ENCODE measurements at places on chromosomes 13 and 19. TPM values are rescaled to one million over a fixed set of nuclear protein-coding genes. Genes with fewer than 3 reads are reported as not detected.

- DNase-seq = no peak
Observed at GRCh38 chr13:61770681-61771080, 355.0 kb upstream of the PCDH20 start.

The LHFPL6 gene
- total RNA-seq = 19.0 TPM

DNA sequence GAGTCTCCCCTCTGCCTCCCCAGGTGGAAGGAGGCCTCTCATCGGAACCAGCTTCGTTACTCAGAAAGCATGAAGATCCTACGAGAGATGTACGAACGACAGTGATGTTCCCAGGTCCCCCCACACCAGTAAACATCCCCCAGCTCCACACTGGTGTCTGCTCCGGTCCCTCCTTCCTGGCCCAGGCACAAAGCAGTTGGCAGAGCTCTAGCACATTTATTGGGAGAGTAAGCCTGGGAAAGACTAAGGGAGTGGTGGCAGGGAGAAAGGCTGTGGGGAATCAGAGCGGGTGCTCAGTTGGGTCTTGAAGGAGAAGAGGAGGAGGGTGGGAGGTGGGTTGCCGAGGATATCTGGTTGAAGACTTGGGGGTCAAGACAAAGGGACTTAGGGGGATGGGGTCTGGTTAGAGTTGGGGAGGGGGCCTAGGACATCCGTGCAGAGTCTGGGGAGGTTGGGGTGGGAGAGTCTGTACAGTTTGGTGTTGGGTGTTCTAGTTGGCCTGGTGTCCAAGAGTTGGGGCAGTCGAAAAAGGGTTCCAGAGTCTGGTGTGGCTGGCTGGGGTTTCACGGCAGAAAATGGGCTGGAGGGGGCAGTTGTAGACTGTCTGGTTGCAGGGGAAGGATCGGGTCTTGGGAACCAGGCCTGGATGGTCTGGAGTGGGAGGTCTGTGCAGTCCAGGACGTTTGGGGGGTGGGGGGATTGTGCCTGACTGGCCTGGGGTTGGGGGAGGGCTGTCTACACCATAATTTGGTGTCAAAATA lies 2.3 kb downstream of the HSPB6 start:
- no peak for DNase-seq

GRCh38 chr13:49841964-49842363 lies 49.5 kb upstream of the KPNA3 start:
- DNase-seq = no peak

The MCF2L gene
- total RNA-seq = 30.9 TPM

GRCh38 chr19:4043401-4043800 lies 23.3 kb downstream of the ZBTB7A start:
- no peak for DNase-seq

The ZNF208 gene
- not detected for total RNA-seq

GRCh38 chr13:101942535-101943157 lies 459.2 kb downstream of the FGF14 start:
- DNase-seq = no peak

GRCh38 chr19:6956573-6956972 lies 64.7 kb downstream of the MBD3L2B start:
- DNase-seq = no peak

- DNase-seq = no peak
Observed at GRCh38 chr13:35332134-35332533, 144.4 kb downstream of the MAB21L1 start.

- no peak for DNase-seq
Observed at GRCh38 chr13:49897713-49898112, 38.4 kb downstream of the SPRYD7 start.

DNA sequence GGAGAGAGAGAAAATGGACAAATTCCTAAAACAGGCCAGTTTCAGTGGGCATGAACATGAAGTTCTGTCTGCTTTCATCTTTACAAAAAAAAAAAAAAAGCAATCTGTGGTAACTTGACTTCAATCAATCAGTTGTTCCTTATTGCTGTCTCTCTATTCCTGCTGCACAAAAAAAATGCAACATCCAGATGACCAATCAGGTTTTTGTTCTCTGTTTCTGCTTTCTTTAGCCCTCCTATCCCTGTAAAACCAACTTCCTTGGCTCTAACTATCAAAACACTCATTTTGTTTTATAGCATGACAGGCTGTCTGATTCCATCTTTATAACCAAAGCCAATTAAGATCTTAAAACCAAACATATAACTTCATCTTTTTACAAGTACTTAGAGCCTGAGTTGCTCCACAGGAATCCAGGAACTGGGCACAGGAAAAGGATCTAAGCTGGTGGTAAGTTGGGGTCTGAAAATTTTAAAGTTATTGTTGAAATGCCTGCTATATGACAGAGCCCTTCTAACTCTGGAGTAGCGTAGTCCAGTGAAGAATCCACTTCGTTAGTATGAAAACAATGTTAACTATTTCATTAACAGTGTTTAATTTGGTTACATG lies at the start of gene FPR3:
Gene FPR3 (plus strand): TSS at position 273 of the 606 bp plus-strand sequence. CDS start 28,592 bp downstream, outside the sequence.
- DNase-seq = no peak

The TTC9B gene
- total RNA-seq = not detected

The SDHAF1 gene
- total RNA-seq = 12.0 TPM

GRCh38 chr13:45786293-45786920 lies 65.1 kb downstream of the SIAH3 start:
- DNase-seq = no peak

GRCh38 chr19:4722671-4723594 lies 709 bp downstream of the DPP9 start:
- no peak for DNase-seq

DNA sequence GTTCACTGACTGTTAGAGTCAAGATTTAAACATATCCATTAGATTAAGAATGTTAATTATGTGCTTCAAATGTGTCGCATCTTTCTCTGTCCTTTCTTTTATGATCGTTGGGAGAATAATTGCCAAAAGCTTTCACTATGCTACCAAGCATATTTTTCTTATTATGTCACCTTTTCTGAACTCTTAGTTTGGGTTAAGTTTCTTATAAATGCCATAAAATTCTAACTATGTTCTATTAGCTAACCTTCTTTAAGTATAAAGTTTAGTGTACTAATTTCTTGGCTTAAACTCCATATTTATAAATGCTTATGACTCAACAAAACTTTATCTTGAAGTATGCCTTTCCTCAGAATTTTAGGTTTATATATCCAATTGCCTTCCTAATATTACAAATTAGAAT lies 1759.4 kb downstream of the PCDH9 start:
- no peak for DNase-seq

- no peak for DNase-seq
Observed at GRCh38 chr13:48094404-48094780, 512 bp downstream of the MED4 start.

The ATP4A gene
- total RNA-seq = 0.22 TPM

- no peak for DNase-seq
Observed at GRCh38 chr19:3335431-3336350, 30.7 kb upstream of the NFIC start.

The CNN1 gene
- 29.6 TPM for total RNA-seq

DNA sequence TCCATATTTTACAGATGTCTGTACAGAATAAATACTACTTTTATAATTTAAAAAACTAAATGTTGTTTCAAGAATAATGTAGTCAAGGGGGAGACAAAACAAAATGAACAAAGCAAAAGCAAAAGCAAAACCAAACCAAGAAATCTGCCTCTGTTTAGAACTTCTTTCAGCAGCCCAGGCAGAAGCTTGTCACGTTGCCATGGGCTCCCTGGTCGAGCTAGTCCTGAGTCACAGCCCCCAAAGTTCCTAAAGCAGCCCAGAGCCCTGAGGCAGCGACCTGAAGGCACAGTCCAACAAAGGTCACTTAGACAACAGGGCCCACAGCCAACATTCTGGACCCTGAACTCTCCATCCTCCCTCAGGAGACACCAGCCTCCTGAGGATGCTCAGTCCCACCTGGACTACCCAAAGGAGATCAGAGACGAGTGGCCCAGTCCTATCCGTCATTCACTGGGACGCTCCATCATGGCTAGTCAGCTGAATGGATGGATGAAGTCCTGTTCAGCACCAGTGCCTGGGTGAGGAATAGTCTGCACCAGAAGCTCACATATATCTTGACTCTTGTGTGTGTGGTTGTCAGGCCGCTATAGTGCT lies 41.7 kb downstream of the SIAH3 start:
- no peak for DNase-seq

GRCh38 chr13:30466358-30466714 lies 600 bp upstream of the HMGB1 start:
- DNase-seq = no peak

DNA sequence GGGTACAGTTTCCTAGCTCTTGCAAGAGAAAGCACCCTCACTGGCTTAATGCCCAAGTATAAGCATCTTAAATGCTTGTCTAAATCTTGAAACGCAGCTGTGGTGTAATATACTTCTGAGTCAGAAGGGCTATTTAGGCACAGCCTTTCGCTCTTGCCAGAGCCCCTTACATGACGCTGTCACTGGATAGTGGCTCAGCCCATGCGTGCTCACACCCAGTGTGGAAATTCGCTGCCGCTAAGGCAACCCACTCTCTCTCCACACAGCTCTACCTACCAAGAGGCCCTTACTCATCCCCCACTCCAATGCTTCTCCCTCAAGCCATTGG lies 24.0 kb downstream of the UQCRFS1 start:
- no peak for DNase-seq

The DACT3 gene
- total RNA-seq = 48.4 TPM

DNA sequence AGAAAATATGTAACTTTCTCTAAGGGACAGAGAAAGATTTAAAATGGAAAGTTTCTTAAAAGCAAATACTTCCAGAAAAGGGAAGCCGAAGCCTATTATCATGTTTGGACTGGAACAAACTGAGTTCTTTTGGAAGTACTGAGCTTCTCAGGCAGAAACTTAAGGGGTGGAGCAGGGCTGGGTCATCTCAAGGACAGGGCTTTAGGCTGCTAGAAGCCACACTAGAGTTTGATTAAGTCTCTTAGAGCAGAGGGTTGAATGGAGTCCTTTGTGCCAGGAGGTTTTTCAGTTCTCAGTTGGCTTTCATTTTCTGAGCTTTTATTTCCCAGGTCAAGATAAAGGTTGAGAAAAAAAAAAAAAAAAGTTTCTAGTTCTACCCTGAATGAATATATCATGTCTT lies 432.7 kb downstream of the SLITRK5 start:
- no peak for DNase-seq

DNA sequence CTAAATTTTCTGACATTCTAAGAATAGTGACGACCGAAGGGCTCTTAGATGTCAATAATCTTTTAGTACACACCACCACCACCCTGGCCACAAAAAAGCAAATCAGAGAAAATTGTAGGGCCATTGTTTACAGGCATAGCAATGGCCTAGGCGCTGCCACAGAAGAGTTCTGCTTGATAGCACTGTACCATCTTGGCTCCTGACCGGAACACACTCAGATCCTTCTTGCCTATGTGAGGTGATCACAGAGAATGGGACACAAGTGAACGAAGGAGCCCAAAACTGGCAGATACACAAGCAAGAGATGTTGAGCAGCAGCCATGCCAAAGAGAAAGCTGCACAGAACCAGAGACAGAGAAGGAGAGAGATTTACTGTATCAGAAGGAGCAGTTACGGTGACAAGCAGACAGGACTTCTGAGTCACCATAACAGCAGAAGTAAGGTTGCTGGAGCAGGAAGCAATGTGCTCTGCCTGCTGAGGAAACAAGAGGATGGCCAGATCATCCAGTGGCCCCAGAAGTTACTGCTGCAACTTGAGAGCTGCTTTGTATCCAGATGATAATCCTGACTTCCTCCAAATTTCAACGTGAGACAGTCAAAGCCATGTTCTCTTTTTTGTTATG lies 105.2 kb downstream of the SLITRK6 start:
- no peak for DNase-seq

DNA sequence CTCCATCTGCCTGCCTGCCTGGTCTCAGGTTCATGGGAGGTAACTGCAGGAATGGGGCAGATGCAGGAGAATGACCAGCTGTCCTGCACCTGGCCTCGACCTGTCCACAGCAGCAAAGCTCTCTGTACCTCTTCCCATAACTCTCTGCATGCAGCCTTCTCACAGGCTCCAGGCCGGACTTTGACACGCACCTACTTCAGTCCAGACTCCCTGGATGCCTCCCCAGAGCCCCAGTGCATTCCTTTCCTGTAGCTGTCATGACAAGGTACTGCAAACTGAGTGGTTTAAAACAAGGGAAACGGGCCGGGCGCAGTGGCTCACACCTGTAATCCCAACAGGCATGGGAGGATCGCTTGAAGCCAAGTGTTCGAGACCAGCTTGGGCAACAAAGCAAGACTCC lies 3.3 kb downstream of the NANOS2 start:
- no peak for DNase-seq

- DNase-seq = no peak
Observed at GRCh38 chr19:732148-733069, 18.5 kb upstream of the MISP start.

- no peak for DNase-seq
Observed at GRCh38 chr13:113110852-113111315, 5.3 kb downstream of the F7 start.

DNA sequence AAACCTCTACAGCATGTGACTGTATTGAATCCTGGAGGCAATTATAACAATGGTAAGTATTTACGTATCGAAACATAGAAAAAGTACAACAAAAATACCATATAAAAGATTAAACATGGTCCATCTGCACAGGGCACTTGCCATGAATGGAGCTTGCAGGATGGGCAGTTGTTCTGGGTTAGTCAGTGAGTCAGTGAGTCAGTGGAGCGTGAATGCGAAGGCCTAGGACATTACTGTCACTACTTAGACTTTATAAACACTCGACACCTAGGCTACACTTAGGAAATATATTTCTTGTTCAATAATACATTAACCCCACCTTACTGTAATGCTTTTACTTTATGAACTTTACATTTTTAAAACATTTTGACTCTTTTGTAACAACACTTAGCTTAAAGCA lies 35.6 kb upstream of the TMTC4 start:
- DNase-seq = no peak

DNA sequence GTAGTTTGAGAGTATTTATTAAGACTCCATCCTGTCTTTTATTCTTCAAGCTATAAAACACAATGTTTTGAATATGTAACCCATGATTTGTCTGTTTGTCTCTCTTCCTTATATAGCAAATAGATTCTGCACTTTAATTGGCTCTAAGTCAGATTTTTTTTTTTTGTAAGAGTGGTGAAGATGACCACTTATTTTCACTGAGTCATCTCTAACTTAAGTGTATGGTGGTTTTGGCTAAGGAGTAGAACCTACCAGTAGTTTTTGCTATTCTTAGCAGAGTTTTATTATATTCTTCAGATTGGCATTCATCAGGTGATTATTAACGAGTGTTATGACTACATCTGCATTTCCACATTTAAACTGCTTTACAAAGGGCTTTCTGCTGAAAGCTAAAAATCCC lies 194.7 kb downstream of the LMO7 start:
- DNase-seq = no peak

The VN1R2 gene
- not detected for total RNA-seq
